T-helper 2 cell (primary cell): ENCODE measurements at places on chromosomes 5 and 9.

- DNase-seq: no peak
These were observed 56.6 kb downstream of the SMIM23 start for GRCh38 chr5:171841984-171842776.

GRCh38 chr9:128007566-128008138, 26.9 kb upstream of the EEIG1 start:
- DNase-seq: peak; percentile 78

DNA sequence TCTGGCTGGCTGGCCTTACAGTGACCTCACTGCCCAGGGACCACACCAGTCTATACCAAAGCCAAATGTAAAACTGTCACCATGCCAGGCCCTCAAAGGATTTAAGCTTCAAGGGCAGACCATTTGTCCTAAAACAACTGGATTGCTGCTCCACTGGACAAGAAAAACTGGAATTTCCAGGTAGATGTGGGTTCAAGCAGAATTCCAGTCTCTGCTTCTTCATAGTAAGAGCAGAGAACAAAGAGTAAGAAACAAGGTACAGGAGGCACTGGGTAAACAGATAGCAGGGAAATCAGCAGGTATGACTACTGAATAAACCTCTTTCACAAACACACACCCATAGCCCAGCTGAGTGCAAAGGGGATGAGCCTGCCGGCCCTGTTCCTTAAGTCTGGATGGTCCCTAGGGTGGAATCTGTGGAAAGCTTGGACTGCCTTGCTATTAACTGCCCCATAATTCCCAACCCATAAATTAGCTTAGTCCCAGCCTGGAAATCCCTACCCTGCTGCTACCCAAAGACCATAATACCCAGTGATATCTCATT, 5.5 kb downstream of the B4GALT1 start:
- no peak for DNase-seq

GRCh38 chr5:95583992-95584391, 29.1 kb downstream of the ARSK start:
- DNase-seq: no peak

GRCh38 chr5:125410537-125411070, 664.2 kb upstream of the ZNF608 start:
- DNase-seq: no peak

- no peak for DNase-seq
These were observed 87.5 kb downstream of the SECISBP2 start for GRCh38 chr9:89405826-89406225.

- DNase-seq: no peak
These were observed 2124.9 kb downstream of the MAT2B start for GRCh38 chr5:165630261-165630778.

GRCh38 chr5:108798513-108799265, 51.0 kb downstream of the FER start:
- no peak for DNase-seq

GRCh38 chr5:36378551-36378950, 76.8 kb upstream of the RANBP3L start:
- no peak for DNase-seq

- no peak for DNase-seq
These were observed 407.7 kb upstream of the IRX1 start for GRCh38 chr5:3187771-3188425.

- DNase-seq: no peak
These were observed 42.8 kb upstream of the RAD23B start for GRCh38 chr9:107240260-107240659.

GRCh38 chr5:62395210-62395950, 8.3 kb downstream of the DIMT1 start:
- no peak for DNase-seq

- no peak for DNase-seq
These were observed 3.2 kb upstream of the C5orf63 start for GRCh38 chr5:127076315-127077129.

DNA sequence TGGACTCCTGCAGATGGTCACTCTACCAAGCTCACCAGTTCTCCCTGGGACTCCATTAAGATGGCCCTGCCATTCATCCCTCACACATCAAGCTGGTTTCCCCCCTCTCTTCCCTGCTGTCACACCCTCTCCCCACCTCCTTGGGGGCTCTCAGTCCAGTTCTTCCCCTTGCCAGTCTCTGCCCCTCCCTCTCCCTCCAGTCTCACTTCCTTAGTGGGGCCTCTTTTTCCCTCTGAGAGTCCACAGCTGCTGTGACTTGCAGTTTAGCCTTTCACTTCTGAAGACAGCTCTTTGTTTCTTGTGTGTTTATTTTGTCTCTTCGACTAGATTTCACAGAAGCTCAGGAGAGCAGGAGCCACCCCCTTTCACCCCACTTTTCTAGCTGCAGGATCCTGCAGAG, 10.5 kb downstream of the DOCK2 start:
- no peak for DNase-seq

- no peak for DNase-seq
These were observed 241.6 kb downstream of the CDK5RAP2 start for GRCh38 chr9:120338340-120338739.

GRCh38 chr9:394347-395052, 179.8 kb downstream of the DOCK8 start:
- DNase-seq: no peak

- DNase-seq: no peak
These were observed 74.0 kb upstream of the SMIM23 start for GRCh38 chr5:171711571-171711970.

DNA sequence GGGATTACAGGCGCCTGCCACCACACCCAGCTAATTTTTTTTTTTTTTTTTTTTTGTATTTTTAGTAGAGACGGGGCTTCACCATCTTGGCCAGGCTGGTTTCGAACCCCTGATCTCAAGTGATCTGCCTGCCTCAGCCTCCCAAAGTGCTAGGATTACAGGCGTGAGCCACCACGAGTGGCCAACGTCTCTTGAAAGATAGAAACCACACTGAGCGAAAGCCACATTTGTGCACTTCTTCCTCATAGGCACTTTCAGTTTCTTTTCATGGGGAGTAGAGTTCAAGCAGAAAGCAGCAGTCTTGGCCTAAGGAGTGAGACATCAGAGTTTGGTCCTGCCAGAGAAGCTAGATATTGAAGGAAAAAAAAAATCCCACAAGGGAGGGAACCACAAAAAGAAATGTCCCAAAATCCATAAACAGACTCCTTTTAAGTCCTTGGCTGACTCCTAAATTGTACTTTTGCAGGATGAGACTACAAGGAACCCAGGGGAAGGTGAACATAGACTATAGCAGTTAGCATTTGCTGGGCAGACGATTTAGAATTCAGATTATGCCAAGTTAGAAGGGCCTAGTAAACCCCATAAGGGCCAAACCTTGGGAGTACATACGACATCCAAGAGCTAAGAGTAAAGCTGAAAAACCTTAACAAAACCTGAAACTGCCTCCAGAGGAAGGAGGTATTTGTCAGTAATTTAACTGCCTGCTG, 43.9 kb upstream of the GLIPR2 start:
- peak; percentile 93 for DNase-seq

- DNase-seq: no peak
These were observed 506.9 kb downstream of the ZNF608 start for GRCh38 chr5:124239572-124239971.

DNA sequence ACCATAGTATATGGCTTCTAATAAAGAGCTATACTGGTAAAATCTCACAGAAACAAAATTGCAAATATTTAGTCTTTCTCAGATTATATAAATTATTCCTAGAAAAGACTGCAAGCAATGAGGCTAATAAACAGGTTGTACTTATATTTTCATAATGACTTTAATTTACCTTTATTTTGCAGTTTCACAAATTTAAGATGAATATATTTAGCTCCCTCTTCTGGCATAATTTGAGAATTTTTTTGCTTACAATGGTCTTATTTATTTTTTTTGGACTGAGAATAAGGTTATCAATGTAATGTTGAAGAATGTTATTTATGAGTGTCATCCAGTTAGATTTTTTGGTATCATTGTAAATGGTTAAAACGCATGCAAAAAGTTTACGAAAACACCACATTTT, 56.7 kb downstream of the PIK3R1 start:
- DNase-seq: peak; percentile 41

DNA sequence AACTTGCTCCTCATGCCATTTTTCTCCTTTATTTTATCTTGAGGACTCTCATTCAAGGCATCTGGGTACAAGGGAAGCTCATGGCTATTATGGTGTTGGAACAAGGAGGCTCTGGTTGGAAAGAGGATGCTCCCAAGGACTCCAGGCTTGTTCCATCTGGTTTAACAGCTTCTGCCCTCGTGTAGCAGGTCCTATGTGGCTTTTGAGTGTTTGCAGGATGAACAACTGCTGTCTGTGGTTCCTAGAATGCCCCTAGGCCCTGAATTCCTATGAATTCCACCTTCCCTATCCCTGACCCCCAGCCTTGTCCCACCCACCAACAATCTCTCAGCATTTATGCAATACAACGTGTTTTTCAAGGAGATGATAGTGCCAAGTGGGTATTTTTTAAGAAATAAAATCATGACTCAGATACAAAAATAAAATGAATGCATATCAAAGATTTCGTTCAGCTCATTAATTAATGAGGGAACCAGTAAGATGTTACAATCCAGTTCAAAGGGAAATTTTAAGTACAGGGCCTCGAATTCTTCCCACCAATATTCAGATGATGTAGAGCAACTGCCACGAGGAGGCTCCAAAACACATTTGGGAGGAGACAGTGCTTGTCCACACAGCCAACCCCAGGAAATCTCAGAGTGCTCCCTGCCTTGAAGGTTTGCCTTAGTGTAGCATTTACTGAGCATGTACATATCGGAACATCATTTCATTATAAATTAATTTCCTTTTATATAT, 182.0 kb downstream of the MUSK start:
- DNase-seq: no peak

- DNase-seq: no peak
These were observed 66.6 kb downstream of the DEPDC1B start for GRCh38 chr5:60633341-60633740.

DNA sequence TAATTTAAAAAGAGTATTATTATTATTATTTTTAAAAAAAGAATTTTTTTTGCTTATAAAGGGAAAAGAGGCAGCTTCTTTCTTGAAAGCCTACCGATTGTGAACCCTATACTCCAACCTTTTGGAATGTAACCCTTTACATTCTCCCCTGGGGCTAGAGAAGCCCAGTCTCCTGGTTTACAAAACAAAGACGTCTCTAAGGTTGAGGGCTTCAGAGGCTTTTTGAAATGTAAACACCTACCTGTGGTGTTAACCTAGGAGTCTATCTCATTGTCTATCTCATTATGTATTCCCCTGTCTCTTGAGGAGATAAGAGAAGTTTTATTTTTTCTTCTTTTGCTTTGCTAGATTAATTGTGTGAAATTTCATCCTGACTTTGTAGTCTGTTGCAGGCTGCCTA, 4.7 kb downstream of the TNFSF8 start:
- DNase-seq: no peak

- DNase-seq: no peak
These were observed 683 bp downstream of the DBN1 start for GRCh38 chr5:177472460-177473442.

DNA sequence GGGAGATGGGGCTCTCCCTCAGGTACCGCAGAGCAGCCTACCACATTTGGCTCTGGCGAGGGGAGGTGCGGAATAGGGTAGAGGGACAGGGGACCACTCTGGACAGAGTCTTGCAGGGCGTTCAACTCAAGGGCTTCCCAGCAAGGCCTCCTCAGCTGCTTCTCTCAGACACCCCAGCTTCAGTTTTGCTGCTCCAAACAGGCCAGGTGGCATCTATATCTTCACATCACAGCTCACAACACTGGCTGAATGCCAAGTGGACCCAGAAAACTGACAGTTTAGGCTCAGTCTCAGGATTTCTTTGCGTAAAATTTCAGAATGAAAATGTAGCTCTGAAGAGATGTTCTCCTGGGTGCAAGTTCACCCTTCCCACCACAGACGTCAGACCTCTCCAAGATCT, 592.6 kb upstream of the ADAMTS16 start:
- DNase-seq: no peak

DNA sequence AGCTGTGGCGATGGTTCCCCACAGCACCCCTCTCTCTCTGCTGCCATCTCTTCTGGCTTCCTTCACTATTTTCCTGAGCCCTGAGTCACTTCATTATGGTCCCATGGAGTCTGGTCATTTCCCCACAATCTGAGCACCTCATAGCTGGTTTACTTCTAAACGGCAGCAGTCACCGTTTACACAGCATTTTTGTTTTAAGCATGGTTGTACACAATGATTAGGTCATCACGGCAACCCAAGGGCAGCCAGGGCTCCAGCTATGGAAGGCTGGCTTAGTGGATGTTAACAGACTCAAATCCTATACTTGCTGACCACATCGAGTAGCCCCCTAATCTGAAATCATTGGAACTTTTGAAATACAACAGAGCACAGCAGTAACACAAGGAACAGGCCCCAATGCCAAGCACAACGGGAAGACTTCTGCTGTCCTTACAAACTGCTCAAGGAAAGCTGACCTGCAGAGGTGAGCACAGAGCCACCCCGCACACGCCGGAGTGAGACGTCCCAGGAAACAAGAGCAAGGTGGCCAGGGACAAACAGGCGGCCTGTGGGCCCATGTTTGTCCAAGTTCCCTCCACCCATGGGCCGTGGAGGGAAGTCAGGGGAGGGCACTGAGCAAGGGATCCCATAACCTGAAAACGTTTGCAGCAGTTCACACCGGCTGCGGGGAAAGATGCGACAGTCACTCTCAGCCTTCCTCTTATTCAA, 22.9 kb downstream of the CAMSAP1 start:
- no peak for DNase-seq

- DNase-seq: no peak
These were observed 32.8 kb downstream of the PCDH1 start for GRCh38 chr5:141845371-141845851.

GRCh38 chr5:143008809-143009521, 238.8 kb downstream of the ARHGAP26 start:
- no peak for DNase-seq

GRCh38 chr5:73605223-73606087, 20.5 kb upstream of the ARHGEF28 start:
- no peak for DNase-seq

DNA sequence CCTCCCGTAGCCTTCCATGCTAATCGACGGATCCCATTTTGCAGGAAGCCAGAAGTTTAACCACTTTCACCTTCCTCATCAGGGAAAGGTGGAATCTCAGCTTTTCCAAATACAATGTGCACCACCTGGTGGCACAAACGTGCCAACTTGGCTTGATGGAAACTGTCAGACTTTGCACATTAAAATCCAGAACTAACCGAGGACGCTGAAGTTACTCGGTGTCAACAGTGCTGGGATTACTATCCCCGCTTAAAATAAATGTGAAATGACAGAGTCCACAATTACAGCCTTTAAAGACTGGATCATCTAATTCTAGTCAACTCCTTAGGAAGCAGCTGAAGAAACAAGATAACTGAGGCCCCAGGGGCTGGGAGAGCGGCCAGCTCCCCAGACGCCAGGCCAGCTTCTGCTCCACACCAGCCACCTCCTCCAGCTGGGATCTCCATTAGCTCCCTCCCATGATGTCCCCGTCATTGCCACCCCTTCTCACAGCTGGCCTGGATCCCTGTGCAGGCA, 50.1 kb upstream of the RETREG1 start:
- DNase-seq: no peak

- peak; percentile 32 for DNase-seq
These were observed 340.4 kb upstream of the RGMB start for GRCh38 chr5:98433022-98433421.
